ENCODE measurements at places on chromosomes 7 and 10. TPM values are rescaled to one million over a fixed set of nuclear protein-coding genes. Genes with fewer than 3 reads are reported as not detected.
A peak's percentile ranks its signal among the peaks of the same experiment; 100 is the strongest.

DNA sequence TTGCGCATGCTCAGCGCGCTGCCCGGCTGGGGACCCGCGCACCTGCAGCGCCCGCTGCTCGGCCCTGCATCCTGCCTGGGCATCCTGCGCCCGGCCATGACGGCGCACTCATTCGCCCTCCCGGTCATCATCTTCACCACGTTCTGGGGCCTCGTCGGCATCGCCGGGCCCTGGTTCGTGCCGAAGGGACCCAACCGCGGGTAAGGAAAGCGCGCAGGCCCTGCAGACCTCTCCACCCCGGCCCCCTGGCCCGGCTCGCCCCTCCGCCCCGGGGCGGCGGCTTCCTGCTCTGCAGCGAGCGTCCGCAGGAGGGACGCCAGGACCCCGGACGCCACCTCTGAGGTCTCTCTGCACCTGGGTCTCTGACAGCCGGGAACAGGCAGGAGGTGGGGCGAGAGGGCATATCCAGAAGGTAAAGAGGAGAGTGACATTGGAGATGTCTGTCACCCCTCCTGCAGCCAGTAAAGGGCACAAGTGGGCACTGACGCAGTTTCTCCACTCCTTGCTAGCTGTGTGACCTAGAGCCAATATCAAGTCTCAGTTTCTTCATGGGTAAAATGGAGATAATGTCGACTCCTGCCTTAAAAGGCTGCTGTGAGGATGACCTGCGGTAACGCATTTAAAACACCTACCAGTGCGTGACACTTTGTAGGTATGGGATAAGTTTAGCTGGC, 338 bp downstream of the ATP6V0E2 start:
- DNase-seq, result no peak

DNA sequence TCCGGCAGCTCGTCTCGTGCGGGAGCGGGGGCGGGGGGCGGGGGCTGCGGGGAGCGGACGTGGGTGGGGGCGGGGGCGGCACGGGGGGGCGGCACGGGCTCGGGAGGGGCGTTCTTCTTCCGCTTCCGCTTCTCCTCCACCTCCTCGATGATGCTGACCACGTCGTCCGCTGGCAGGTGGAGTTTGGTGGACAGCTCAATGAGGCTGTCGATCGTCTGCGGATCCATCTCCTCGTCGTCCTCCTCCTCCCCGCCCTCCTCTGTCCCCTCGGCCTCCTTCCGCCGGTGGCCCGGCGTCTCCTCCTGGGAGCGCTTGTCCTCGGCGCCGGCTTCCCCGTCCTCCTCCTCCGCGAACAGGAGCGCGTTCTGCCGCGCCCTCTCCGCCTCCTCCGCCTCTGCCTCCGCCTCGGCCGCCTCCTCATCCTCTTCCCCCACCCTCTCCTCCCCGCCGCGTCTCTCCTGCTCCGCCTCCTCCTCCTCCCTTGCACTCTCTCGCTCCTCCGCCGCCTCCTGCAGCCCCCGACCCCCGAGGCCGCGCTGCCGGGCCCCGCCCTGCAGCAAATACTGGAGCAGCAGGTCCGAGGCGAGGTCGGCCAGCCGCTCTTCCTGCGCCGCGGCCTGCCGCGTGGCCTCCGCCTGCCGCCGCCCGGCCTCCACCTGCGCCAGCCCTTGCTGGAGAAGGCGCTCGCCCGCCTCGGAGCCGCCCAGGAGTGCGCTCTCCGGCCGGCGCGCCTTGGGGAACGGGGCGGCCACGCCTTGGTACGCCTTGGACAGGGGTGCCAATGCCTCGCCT, 1.9 kb downstream of the VGF start:
- no peak for DNase-seq

DNA sequence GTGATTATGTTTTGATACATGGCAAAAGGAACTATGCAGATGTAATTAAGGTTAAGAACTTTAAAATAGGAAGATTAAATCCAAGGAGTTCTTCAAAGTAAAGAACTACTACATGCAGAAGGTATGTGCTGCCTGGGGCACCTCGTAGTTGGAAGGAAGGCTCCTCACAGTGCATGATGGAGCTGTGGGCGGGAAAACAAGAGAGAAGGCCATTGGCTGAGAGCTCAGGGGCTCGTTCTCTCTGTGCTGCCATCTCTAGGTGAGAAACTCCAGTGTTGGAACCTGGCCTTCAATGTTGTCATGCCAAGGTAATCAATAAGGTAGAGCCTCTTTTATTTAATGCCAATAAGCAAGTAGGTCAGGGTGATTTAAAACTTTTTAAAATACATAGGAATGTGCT, 391.4 kb upstream of the ETV1 start:
- no peak for DNase-seq

DNA sequence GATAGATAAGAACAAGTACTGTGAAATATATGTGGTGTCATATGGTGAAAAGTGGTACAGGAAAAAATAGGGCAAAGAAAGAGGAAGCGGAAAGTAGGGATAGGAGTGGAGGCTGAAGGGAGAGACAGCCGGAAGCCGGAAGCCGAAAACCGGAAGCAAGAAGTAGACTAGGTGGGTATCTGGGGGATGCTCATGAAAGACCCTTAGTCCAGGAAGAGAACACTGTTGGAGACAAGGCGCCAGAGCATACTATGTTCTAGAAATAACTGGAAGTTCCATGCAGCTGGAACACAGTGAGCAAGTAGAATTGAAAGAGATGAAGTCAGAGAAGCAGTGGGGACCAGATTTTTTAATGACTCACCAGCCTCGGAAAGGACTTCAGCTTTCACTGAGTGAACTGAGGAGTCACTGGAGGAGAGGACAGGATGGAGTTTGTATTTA, 22.5 kb downstream of the ST8SIA6 start:
- DNase-seq, result no peak

DNA sequence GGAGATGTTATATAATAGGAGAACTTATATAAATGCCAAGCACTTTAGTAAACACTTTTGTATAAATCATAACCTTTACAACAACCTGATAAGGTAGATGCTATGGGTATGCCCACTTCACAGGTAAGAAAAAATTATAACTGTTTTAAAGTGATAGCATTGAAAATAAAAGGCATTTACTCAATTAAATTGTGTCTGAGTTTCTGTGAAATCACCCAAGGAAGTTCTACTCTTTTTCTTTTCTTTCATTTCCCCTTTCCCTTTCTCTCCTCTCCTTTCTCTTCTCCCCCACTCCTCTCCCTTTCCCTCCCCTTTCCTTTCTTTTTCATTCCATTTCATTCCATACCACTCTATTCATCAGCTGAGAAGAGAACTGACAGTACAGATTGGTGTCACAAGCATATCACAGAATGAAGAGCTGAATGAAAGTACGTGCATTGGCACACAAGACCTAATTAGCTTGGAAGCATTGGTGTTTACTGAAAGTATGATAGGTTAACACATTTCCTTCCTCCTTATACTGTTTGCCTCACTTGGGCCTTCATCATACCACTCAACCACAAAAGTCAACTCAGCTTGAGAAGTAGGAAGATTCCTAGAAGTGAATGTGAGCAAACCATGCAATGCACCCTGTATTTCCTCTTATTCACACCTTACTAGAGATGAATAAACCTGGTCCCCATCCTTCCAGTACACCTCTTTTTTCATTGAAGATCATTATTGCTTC, 117.9 kb upstream of the AGR3 start:
- DNase-seq, result no peak

DNA sequence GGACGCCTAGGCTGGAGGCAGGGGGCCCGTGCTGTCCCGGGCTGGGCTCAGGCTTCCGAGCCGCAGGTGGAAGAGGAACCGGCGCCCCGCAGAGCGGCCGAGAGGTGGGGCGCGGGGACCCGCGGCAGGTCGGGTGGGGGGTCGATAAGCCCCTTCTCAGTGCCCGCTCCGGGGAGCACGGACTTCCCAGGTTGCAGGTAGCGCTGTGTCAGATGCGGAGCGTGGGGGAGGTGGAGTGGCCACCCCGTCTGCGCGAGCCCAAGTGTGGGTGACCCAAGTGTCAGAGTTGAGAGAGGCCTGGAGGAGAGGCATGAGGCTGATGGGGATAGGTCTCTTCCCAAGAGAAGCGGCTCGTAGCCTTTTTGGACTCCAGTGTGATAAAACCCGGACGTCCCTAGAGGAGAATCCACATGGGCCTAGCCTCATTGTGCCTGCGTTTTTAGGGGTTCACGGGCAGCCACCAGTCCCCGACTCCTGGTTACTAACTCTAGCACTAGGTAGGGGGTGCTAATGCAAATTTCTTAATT, 580 bp downstream of the EEPD1 start:
- no peak for DNase-seq

GRCh38 chr10:17698696-17699095, 53.3 kb upstream of the TMEM236 start:
- DNase-seq, result no peak

DNA sequence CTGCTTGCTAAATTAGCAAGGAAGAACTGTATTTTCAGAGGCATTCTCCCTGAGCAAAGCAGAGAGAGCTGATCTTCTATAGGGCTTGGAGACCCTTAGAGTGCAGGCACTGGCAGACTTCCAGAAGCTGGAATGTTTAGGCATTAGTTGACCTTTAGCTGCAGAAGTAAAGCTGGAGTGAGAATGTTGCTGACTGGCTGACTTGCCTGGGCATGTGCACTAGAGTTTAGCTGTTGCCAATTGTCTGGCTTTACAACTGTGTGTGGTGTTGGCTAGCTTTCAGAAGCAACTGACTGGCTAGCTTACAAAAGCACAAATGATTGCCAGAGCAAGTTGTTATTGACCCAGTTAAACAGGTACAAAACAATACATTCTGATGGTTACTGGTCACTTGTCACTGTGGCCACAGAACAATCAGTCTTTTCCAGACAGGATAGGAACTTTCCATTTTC, 25.1 kb downstream of the FAM13C start:
- DNase-seq, result no peak

GRCh38 chr10:57972783-57973182, 294.9 kb downstream of the IPMK start:
- DNase-seq, result no peak

DNA sequence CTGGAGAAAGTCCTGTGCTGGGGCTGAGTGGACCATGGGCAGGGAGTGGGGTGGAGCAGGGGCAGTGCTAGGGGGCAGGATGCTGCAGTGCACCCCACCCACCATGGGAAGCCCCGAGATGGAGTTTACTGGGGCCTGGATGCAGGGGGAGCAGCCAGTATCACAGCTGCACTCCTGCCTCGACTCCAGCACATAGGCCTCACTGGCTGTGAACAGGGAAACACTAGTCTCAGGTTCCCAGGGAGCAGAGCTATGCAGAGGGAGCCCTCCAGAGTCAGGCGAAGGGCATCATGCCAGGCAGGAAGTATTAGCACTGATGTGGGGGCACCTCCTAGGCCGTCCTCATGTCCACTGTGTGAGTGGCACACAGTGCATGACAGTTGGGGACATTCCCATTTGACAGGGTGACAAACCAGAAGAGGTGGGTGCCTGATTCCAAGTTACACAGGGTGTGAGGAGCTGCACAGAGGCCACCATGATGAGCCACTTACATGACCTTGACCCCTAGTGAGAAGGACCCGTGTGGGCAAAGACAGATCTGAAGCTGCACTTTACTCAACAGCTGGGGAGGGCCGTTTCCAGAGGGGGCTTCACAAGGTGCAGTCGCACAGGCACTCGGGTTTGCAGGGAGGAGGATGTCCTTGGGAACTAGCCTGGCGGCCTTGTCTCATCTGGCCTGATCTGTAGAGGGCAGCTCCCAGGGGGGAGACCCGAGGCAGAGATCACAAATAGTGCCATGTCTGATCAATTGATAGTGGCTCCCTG, 69.9 kb upstream of the LRRC4 start:
- DNase-seq, result no peak

DNA sequence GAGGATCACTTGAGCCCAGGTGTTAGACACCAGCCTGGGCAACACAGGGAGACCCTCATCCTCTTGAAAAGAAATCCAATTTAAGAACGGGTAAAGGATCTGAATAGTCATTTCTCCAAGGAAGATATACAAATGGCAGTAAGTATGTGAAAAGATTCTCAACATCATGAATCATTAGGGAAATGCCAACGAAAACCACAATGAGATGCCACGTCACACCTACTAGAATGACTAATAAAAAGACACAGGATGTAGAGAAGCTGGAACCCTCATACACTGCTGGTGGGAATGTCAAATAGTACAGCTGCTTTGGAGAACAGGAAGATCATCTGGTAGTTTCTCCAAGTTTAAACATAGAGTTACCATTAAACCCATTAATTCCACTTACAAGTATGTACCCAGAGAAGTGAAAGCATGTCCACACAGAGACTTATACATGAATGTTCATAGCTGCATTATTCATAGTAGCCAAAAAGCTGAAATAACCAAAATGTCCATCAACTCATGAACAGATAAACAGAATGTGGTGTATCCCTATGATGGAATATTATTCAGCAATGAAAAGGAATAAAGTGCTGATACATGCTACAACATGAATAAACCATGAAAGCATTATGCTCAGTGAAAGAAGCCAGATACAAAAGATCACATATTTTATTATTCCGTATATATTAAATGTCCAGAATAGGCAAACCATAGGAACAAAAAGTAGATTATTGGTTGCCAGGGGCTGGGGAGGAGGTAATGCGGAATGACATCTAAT, 13.1 kb upstream of the ZMIZ2 start:
- DNase-seq, result peak; percentile 29

DNA sequence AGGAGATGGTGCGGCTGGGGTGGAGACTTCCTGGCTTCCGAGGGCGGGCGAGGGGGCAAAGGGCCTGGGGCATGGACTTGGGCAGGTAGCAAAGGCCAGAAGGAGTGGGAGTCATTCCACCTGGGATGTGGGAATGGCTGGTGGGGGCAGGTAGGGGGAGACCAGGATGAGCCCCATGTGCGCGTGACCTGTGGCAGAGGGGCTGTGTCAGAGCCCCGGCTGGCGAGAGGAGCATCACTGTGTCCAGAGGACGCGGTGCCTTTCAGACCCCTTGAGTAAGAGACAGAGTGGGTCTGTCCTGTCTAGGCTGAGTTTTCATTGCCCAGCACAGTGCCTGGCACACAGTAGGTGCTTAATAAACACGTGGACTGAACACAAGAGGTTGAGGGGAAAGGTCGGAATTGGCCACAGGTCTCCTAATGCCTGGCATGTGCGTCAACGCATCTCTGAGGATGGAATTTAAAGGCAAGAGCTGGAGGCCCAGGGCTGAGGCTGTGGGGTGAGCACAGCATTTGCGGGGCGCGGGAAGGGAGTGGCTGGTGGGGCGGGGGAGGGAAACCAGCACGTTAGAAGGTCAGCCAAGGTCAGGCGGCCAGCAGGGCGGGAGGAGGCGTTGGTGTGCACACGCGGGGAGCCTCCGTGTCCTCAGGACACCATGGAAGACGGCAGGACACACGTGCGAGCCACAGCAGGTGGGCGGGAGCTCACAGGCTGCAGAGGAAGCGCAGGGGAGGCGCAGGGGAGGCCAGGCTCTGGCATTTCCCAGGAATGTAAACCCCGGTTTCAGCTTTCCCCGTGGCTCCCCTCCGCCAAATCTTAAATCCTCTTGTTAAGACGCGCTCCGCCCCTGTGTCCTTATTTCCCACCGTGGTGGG, 51.8 kb downstream of the CUX1 start:
- DNase-seq, result no peak

GRCh38 chr7:121166916-121167315, 161.9 kb upstream of the WNT16 start:
- DNase-seq, result no peak

TECPR1 gene
- total RNA-seq, result 18.3 TPM

NEURL1 gene
- total RNA-seq, result 3.2 TPM

BRAT1 gene
- 36.4 TPM for total RNA-seq

PTPRZ1 gene
- total RNA-seq, result not detected
